ENCODE measurements at places on chromosomes 7 and 10. TPM values are rescaled to one million over a fixed set of nuclear protein-coding genes. Genes with fewer than 3 reads are reported as not detected.
A peak's percentile ranks its signal among the peaks of the same experiment; 100 is the strongest.

C10orf95 gene
- 10.3 TPM for total RNA-seq

TSPAN13 gene
- 21.7 TPM for total RNA-seq

COX15 gene
- total RNA-seq: 26.8 TPM

CALML5 gene
- total RNA-seq: not detected

TBXAS1 gene
- total RNA-seq: 11.1 TPM

SLC4A2 gene
- total RNA-seq: 164 TPM

RAMP3 gene
- not detected for total RNA-seq

DNA sequence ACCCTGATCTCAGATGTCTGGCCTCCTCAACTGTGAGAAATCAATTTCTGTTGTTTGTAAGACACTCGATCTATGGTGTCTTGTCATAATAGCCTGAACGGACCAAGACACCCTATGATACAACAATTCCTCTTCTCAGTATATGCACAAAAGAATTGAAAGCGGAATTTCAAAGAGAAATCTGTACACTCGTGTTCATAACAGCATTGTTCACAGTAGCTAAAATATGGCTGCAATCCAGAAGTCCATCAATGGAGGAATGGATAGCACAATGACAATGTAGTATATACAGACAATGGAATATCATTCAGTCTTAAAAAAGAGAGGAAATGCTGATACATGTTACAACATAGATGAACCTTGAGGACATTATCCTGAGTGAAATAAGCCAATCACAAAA, 354.6 kb downstream of the SFMBT2 start:
- DNase-seq: no peak

- no peak for DNase-seq
Observed at GRCh38 chr10:74453169-74453568, 302.1 kb downstream of the ADK start.

- DNase-seq: no peak
Observed at GRCh38 chr10:77317221-77317620, 320.4 kb downstream of the KCNMA1 start.

- DNase-seq: peak; percentile 89
Observed at GRCh38 chr7:20329389-20330238, 1.1 kb upstream of the ITGB8 start.

DNA sequence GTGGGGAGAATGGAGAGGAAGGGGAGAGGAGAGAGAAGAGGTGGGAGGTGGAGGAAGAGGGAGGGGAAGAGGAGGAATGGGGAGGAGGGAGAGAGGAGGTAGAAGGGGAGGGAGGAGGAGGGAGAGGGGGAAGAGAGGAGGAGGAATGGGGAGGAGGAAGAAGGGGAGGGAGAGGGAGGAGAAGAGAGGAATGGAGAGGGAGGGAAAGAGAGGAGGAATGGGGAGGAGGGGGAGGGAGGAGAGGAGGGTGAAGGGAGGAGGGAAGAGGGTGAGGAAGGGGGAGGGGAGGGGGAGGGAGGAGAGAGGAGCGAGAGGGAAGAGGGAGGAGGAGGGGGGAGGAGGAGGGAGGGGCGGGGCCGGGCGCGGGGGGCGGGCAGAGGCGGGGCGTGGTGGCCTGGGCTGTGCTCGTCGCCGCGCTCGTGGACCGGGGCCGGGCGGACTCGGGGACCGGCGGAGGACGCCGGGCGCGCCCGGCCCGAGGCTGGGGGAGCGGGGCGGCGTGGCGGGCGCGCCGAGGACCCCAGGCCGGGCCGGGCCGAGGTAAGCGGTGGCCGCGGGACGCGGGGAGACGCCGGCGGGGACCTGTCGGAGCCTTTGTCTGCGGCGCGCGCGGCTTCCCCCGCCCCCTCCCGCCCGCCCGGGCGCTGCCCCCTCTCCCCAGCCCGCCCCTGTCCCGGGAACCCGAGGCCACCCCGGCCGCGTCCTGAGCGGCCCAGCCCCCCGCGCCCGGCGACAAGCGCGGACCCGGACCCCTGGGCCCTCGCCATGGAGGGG, at the start of gene SLC29A4:
SLC29A4 (plus strand) TSS at position 401 of the 774 bp plus-strand sequence. CDS start 4,874 bp downstream, outside the sequence.
- no peak for DNase-seq

GRCh38 chr10:4254101-4254994, 469.3 kb upstream of the KLF6 start:
- no peak for DNase-seq

GRCh38 chr7:134165252-134165651, 38.1 kb downstream of the LRGUK start:
- no peak for DNase-seq

GRCh38 chr7:116949941-116950801, 3.1 kb upstream of the ST7 start:
- DNase-seq: no peak

All from epithelial cell of proximal tubule (primary cell).